NCI-H510A (cell line): ENCODE measurements at places on chromosomes 6 and 20.

- no peak for DNase-seq
These were observed 89.8 kb downstream of the IYD start for GRCh38 chr6:150458579-150458978.

DNA sequence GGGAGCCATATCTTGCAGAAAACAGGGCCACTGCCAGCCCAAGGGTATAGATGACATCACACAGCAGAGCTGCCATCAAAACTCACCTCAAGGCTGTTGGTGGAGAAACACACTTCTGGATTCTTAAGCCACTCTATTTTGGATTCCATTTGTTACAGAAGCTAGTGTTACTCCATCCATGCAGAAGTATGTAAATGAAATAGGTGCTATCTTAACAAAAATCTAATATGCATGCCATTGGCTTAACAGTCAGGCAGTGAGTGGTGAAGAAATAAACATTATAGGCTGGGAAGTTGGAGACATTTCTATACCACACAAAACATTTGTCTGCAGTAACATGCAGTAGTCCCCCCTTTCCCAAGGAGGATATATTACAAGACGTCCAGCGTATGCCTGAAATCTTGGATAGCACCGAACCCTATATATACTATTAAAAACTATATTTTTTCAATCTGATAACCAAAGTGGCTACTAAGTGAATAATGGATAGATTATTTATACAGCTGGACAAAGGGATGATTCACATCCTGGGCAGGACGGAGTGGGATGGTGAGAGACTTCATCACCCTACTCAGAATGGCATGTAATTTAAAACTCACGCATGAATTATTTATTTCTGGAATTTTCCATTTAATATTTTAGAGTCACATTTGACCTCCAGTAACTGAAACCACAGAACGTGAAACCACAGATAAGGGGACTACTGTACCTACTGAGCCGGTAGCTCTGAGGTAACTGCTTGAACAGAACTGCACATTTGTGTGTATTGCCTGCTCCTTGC, 160.0 kb upstream of the PLN start:
- DNase-seq: no peak

- no peak for DNase-seq
These were observed 23.2 kb downstream of the INSM1 start for GRCh38 chr20:20391115-20391514.

DNA sequence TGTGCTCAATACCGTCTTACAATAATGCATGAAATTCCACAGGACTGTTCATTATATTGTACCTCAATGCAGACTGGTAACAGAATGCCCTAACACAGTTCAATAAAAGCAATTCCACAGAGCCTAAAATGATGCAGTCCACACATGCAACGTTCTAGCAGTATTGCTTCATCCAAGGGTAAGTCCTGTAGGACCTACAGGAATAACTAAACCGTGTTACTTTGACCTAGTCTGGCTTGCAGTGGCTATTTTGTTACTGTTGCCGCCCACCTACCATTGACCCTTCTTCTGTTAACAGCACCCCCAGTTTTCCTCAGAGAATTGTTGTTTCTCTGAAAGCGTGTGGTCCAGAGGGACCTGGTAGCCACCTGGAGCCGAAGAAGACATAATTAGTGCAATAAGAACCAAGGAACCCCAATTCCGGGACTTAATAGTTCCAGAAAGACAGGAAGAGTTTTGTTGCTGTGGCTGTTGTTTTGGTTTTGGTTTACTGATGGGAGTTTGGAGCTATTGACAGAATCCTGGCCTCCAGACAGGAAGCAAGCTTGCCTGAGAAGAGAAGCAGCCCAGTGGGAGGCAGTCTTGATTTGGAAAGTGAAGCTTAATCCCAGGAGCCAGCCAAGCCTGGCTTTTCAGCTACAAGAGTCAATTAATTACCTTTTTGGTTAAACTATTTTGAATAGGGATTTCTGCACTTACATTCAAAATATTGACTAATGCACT, 91.3 kb downstream of the FRK start:
- DNase-seq: no peak

DNA sequence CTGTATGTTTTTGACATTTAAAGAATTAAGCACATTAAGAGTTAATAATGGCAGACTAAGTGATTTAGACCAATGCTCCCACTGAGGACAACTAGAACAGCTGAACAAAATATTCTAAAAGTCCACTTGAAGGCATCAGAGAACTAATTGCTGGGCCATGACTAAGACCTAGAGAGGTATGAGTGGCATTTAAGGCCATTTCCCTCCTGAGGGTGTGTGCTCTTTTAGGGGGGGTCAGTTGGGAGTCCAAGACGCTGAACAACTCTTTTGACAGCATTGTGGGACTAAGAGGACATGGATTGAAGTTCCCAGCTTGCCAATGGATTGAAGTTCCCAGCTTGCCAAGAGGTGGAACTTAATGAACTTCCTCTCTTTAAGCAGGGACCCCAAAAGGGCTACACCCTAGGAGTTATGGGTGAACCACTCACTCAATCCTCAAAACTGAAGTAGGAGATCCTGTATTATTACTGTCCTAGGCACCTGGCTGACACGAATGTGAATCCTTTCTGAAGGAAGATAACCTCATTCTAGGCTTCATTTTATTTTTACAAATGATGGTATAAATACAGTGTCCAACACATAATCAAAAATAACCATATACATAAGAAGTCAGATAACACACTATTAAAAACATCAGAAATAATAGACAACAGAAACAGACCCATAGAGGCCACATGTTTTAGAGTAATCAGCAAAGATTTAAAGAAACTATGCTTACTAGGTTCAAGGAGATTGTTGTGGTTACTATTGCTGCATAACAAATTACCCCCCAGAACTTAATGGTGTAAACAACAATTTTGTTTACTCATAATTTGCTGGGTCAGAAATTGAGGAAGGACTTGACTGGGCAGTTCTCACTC, 175.1 kb downstream of the VEGFA start:
- no peak for DNase-seq

DNA sequence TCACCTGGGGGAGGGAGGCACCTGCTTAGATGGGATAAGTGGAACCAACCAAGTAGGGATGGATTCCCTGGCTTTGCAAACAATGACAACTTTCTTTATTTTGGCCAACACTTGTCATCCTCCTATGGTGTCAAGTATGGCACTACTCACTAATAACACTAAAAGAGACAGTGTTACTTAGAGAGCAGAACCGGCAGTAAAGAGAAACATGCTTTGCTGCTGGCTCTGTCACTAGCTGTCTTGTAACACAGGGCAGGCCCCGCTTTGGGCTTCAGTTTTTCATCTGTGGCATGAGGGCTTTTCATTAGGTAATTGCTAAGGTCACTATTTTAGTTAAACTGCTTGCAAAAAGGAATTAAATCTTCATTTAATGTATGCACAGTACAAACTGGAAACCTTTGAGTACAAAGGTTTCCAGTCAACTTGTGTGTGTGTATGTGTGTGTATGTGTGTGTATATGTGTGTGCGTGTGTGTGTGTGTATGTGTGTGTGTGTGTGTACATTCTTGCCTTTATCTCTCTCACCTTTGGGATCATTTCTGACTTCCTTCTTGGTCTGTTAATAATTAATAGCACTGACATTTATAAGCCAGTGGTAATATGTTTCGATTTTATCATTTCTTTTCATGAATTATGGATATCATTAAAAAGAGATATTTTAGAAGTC, 64.7 kb downstream of the BTBD3 start:
- no peak for DNase-seq

GRCh38 chr20:31908016-31908415, 37.6 kb downstream of the TTLL9 start:
- no peak for DNase-seq

- DNase-seq: no peak
These were observed 626.1 kb upstream of the ID4 start for GRCh38 chr6:19210849-19211590.

DNA sequence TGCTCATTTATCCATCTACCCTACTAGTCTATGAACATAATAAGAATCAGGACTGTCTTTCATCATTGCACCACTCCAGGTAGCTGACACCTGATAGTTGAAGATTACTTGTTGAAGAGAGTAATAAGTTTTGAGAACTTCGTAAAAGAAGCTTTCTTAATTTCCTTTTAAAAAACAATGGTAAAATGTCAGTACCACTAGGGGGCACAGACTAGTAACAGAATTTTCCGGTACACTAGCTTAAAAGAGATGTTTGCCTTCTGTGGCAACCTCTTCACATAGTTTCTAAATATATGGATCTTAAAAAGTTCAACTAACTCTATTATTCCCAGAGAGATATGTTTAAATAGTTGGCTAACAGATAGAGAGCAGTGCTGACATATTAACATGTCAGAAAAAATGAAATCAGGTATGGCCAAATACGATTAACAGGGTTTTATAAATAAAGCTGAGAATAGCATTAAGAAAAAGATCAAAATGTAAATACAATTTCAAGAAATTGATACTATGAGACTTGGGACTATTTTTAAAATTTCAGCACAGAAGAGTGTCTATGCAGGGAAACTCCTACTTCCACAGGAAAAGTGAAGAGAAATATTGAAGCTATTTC, 5.4 kb upstream of the KCNQ5 start:
- no peak for DNase-seq

GRCh38 chr6:152057832-152058498, 250.5 kb downstream of the ESR1 start:
- no peak for DNase-seq

- no peak for DNase-seq
These were observed 1.7 kb upstream of the NKX2-2 start for GRCh38 chr20:21515300-21516179.

- no peak for DNase-seq
These were observed 846.4 kb upstream of the EYS start for GRCh38 chr6:66553441-66553840.

- DNase-seq: peak; percentile 9
These were observed 52.9 kb downstream of the EPHA7 start for GRCh38 chr6:93366506-93366905.

DNA sequence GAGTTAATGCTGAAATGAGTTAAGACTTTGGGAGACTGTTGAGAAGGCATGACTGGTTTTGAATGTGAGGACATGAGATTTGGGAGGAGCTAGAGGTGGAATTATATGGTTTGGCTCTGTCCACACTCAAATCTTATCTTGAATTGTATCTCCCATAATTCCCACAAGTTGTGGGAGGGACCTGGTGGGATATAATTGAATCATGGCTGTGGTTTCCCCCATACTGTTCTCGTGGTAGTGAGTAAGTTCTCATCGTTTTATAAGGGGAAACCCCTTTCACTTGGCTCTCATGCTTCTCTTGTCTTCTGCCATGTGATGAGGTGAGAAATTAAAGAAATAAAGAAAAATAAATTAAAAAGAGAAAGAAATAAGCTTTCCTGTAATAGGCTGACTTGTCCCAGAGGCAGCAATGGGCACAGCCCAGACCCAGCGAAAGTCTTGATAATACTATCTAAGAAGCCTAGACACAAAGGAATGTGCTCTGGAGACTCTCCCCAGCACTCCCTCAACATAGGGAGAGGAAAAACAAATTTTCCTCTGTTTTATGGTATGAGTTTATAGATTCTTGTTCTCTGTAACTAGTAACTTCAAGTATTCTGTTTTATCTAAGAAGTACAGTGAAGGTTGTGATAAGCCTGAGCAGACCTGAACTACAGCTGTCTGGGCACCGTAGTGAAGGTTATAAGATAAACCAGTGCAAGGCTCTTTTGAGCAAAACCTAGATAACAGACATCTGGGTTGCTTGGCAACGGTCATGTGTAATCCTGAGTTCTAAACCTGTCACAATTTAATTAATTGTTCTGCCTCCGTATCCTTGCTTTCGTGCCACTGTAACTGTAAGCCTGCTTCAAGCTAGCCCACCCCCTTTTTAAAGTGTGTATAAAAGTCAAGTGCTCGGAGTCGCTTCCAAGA, 88.9 kb upstream of the ECI2 start:
- DNase-seq: no peak

GRCh38 chr6:79506251-79506650, 31.0 kb downstream of the LCA5 start:
- no peak for DNase-seq

GRCh38 chr6:153146413-153146812, 15.3 kb upstream of the RGS17 start:
- DNase-seq: no peak

DNA sequence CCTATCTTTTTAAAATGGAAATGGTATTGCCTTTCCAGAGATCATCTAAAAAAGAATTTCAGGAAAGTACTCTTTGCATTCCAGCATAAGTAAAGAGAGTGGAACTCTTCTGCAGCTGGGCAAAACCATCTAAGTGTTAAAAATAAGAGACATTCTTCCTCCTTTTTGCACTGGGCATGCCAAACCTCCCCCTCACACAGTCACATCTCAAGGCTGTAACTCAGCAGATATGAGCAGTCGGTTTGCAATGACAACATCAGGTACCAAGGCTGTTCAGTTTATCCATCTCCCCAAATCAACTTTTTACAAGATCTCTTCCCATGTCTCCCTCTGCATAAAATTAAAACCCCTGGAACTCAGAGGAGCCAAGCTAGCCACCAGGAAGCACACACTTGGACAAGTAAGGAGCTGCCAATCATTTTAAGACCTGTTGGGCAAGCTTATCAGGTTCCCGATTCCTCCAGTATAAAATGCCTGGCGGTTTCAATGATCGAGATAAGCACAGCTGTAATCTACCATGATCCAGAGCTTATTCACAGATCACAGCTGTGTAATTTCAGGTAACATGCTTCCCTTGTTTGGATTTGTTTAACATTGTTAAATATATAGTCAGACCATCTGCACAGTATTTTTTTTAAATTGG, 23.2 kb downstream of the ID4 start:
- DNase-seq: peak; percentile 52

- DNase-seq: no peak
These were observed 225.1 kb upstream of the MANEA start for GRCh38 chr6:95352064-95352795.

DNA sequence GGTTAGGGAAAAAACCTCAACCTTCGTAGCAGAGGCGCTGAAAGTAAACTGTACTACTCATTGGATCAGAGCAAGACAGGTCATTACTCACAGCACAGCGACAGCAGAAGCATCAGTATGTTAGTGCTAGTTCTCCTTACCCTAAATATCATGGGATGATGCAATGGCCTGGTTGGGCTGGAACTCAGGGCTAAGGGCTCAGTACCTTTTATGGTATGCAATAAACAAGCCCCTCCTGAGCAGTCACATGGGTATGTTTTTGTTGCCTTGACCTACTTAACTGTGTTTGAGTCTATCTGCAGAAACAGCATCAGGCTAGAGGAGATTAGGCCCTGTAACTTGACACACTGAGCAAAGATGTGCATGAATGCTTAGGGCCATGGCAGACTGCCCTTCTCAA, 369.4 kb upstream of the IMPG1 start:
- DNase-seq: no peak

GRCh38 chr6:149015535-149016525, 269.0 kb downstream of the UST start:
- DNase-seq: no peak

DNA sequence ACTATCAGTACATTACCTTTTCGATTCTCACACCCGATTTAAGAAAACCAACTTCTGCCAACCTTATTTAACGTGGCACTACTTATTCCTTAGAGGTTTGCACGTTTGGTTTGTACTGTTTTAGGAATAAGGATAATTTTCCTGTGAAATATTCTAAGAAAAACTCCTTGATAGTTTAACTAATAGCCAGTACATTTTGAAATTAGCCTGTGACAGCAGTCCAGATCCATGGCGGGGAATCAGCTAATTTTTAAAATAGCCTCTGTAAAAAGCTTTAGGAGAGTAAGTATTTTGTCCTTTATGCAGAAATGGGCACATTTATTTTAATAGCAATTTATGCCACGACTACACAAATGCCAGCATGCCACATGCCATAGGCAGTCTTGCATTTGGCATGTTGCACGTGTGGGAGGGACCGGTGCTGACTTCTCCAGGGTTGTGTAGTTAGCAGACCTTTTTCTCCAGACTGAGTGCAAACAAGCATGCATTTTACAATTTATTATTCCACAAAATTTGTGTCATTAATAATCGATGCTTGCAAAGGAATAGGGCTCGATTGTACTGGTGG, 6.2 kb downstream of the FOXC1 start:
- no peak for DNase-seq

- no peak for DNase-seq
These were observed 98.7 kb downstream of the RNF144B start for GRCh38 chr6:18485660-18486435.
